ENCODE measurements at places on chromosomes 12 and 14.
A peak's percentile ranks its signal among the peaks of the same experiment; 100 is the strongest.

- DNase-seq = peak; percentile 79
Measured at GRCh38 chr12:97275728-97276590, 186.6 kb upstream of the RMST start.

- DNase-seq = no peak
Measured at GRCh38 chr14:92254786-92255185, 68.2 kb upstream of the SLC24A4 start.

GRCh38 chr12:52464897-52465296 lies 8.7 kb downstream of the KRT6C start:
- no peak for DNase-seq

DNA sequence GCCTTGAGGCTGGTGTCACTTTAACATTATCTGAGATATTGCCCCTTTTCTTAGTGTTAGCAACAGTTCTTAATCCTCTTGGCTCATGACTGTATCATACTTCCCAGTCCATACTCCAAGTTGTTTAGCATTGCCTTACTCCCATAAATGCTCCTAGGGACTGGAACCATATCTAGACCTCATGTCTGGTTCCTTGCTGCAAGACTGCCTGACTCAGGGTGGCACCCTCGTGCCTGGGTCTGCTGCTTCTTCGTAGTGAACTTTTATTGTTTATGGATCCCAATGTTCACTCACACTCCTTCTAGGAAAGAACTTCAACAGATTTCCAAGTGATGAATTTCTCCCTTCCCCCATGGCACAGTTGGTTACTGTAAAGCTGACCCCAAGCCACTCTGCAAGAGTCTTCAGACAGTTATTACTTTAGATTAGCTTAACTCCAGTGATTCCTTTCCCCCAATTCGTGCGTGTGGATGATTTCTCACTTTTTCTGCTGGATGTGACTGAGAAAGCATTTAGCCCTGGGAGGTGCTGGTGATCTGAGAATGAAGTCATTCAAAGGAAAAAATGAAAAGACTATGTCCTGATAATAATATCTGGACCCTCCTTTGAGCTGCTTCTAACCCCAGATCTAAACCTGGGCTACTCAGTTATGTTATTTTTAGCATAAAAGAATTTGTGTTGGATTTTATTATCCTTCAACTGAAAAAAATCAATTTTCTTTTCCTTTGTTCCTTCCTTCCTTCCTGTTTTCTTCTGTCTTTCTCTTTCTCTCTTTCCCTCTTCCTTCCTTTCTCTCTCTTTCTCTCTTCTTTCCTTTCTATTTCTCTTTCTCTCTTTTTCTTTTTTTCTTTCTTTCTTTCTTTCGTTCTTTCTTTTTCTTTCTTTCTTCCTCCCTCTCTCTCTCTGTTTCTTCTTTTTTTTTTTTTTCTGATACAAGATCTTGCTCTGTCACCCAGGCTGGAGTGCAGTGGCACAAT lies 47.5 kb upstream of the PPP1R12A start:
- no peak for DNase-seq

DNA sequence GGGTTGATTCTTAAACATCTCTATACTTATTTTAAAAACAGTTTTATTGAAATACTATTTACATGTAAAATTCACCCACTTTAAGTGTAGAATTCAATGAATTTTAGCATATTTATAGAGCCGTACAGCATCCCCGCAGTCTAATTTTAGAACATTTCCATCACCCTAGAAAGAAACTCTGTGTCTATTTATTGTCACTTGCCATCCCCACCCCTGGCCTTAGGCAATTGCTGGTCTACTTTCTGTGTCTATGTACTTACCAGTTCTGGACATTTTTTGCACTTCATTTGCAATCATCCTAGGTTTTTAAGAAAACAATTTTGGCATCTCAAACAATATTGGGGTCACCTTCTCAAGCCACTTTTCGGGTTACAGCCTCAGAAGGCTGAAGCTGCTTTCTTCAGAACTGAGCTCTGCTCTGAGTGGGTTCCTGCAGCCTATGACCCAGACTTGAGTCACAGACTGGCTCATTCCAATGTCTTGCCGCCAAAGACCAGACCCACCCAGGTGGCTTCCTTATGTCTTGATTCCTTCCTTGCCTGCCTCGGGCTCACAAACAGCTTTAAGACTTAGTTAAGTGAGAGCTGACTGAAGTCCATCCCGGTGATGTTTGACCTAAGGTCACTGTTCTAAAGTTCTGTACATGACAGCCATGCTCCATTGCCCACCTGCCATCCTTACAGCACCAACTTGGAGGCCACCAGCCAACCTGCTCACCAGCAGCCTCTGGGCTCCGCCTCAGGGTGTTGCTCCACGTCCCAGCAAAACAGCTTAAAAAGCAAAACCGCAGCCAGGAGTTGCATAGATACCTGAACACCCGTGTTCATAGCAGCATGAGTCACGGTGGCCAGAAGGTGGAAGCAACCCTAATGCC lies 131.5 kb downstream of the CHST11 start:
- DNase-seq = no peak

GRCh38 chr14:73973497-73973896 lies 23.4 kb downstream of the COQ6 start:
- DNase-seq = no peak

GRCh38 chr12:77847680-77848431 lies 17.2 kb downstream of the NAV3 start:
- no peak for DNase-seq

DNA sequence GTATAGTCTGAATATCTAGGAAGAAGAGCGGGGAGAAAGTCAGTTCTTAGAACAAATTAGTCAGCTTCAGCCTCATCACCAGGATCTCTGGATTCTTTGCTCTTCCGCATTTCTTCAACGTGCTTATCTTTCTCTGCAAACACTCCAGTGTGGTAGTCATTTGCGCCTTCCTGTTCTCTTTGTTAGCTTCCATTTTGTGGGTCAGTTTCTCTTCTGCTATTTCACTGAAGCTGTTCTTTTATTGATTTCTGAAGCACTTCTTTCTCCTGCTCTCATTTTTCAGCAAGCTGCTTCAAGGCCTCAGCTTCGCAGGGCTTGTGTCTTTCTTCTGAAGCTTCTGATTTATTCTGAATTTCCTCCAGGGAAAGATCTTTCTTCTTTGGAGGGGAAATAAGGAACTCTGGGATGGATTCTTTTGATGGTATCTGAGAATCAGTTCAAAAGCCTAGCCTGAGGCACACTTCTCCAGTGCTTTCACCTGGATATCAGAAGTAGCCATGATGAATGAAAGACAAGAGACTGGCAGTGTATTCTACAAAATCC lies 13.5 kb downstream of the AMN1 start:
- DNase-seq = no peak

DNA sequence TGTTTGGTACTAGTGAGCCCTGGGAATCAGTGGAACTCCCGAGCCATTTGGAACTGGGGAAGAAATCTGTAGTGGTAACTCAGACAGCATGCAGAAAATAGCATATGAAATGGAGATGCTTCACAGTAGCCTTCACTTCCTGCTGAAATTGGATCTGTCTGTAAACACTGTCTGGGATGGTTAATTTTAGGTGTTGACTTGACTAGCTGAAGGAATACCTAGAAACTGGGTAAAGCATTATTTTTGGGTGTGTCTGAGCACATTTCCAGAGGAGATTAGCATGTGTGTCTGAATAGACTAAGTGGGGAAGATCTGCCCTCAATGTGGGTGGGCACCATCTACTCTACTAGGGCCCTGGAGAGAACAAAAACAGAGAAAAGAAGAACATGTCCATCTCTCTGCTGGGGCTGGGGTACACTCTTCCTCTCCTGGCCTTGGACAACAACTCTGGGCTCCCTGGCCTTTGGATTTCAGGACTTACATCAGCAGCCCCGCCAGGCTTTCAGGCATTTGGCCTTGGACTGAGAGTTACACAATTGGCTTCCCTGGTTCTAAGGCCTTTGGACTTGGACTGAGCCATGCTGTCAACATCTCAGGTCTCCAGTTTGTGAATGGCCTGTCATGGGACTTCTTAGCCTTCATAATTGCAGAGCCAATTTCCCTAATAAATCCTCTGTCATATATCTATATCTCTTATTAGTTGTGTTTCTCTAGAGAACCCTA lies 14.0 kb upstream of the CRADD start:
- DNase-seq = peak; percentile 60

- no peak for DNase-seq
Measured at GRCh38 chr14:96844857-96845570, 47.8 kb downstream of the VRK1 start.

DNA sequence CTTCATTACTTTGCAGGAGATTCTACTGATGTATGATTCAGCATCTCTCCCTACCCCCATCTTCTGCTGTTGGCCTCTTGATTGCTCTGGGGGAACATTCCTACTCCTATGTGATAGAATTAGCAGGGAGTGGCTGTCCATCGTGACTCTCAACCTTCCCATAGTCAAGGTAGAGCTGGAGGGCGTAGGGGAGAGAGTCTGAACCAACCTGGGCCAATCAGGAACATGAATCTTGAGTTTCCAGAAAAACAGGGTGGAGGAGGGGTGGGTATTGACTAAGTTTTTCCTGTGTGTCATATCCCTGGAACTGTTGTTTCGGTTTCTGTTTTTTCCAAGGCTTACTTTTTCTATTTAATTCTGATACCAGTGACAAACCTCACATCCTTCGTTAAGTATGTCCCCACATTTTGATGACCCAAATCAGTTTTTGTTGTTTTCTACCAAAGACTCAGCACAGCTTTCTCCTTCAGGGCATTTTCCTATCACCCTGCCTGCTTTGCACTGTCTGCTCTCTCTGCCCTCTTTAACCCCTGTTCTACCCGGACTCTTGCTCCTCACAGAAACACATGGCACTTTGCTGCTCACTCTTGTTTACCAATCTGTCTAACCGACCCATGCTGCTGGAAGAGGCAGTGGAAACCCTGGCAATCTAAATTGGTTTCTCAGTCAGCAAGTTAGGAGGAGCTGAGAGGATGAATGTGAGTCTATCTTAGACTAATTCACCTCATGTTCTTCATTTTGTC lies 1428.3 kb downstream of the AACS start:
- DNase-seq = no peak

GRCh38 chr14:77889971-77890442 lies 90.1 kb downstream of the ADCK1 start:
- no peak for DNase-seq

GRCh38 chr12:113926788-113927187 lies 39.3 kb downstream of the RBM19 start:
- DNase-seq = no peak

- no peak for DNase-seq
Measured at GRCh38 chr14:36981832-36982529, 190.4 kb downstream of the SLC25A21 start.

- peak; percentile 96 for DNase-seq
Measured at GRCh38 chr12:113098441-113099028, 37.0 kb downstream of the RASAL1 start.

GRCh38 chr14:68286667-68287066 lies 467.1 kb downstream of the RAD51B start:
- no peak for DNase-seq

DNA sequence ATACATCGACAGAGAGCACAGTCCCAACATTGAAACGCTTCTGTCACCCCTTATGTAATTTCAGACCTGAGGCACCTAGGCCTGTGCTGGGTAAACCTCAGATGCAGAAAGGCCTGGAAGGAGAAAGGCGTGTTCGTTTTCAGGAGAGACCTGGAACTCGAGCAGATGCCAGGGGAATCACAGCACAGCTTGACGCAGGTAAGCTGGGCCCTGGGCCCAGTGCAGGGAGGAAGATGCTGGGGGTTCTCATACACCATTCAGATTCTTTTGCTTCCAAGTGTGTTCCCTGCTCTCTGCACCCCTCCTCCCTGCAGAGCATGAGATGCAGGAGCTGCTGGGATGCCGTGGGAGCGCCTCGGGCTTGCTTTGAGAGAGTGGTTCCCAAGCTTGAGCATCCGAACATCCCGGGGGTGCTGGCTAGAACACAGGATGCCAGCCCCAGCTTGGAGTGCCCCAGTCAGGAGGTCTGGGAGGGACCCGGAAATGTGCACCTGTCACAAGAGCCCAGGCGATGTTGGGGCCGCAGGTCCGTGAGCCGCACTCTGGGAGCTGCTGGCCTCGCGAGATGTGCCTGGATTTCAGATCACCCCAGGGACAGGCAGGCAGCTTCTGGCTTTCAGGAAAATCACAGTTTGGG lies 35.9 kb downstream of the FZD10 start:
- DNase-seq = no peak

- no peak for DNase-seq
Measured at GRCh38 chr14:68028075-68028474, 208.5 kb downstream of the RAD51B start.

DNA sequence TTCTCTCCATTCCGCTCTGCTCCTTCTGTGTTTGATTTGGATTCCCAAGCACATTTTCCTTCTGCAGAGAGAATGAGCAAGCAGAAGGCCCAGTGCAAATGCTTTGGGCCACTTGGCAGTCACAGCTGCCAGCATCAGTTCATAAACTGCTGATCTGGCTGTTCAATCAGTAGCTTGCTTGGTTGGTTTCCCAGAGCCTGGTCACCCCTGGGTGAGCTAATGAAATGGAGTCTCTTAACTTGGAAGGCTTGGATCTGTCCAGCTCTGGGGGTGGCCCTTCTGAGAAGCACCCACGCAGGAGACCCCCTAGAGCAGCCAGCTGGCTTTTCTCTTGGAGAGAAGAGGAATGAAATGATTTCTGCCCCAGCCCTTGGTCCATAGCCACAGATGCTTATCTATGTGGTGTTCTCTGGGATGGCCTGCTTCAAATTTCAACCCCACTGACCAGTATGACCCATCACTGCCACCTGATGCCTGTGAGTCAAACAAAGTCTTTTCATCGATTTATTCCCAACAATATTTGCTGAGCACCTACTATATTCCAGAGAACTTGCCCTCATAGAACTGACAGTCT lies 30.3 kb downstream of the FAIM2 start:
- DNase-seq = no peak

- no peak for DNase-seq
Measured at GRCh38 chr12:96882862-96883261, 24.2 kb upstream of the NEDD1 start.

DNA sequence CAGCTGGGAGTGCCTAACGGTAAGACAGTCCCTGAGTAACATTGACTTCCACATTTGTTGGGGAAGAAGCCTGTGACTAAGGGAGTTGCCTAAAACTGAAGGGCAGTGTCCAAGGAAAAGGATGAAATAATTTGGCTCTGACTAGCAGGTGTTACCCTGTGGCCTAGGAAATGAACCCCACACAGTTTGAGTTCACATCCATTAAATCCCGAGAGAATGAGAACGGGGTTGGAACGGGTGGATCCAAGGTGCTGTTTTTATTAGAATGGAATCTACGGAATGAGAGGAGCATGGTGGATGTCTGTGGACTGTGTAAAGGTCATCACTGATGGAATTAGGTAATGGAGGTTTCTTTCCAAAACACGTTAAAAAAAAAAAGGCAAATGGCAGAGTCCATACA lies 324.0 kb downstream of the MED13L start:
- no peak for DNase-seq

GRCh38 chr12:25764409-25764808 lies 194.1 kb upstream of the RASSF8 start:
- DNase-seq = no peak

All from esophagus muscularis mucosa (tissue), 4 donors.